DMS 273 treated with DMSO at 0.1 percent for 48 hours (cell line): ENCODE measurements at places on chromosomes 2 and 18.

GRCh38 chr2:145740302-145740701 is 1220.4 kb upstream of the ZEB2 start:
- DNase-seq: no peak

DNA sequence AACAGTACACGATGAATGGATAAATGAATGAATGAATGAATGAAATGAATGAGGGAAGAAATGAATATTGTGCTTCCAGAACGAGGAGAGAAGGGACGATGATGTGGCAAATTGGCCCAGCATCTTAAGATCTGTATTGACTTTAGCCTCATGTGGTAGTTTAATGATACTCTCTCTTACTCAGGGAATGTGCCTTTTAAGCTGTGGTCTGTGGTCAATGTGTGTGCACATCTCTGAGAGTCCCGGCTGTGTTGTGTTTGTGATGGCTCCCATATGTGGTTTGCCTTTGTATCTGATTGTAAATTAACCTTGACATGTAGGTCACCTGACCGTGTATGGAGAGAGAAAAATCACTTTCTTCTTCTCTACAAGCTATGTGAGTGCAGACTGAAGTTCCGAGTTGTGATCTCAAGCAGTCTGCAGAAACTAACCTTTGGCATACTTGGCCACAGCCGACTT is 91.2 kb downstream of the NEDD4L start:
- DNase-seq: no peak

DNA sequence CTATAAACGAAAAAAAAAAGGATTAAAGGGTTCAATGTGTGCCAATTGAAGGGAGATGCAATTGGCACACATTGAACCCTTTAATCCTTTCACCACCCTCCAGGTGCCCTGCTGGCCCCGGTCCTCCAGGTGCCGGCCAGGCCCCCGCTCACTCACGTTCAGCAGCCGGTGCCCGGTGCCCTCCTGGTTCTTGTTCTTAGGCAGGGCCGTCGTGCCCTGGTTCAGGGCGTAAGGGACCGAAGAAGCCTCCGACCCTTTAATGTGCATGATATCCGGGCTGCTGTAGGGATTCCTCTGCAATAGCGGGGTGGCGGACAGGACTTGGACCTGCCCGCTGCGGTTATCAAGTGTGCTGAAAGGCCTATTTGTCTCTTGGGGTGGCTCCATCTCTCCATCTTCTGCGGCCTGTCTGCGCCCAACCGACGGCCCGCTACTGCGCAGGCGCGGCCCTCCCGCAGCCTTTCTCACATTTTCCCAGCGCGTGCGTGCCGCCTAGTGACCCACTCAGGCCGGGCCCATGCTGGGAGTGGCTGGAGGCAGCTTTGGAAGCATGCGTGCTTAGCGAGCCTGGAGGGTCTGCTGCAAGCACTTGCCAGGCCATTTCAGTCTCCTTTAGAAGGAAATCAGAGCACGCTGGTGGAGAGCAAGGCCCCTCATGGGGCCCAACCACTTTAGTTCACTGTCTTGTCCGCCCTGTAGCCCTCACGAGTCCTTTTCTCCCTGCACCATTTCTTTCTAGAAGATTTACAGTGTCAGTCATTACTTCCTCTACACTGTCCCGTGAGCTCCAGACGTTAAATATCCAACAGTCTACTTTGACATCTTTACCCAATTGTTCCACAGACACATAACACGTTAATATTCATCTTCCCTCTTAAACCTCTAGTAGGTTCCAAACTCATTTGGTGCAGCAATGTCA is 24.3 kb downstream of the TMEM237 start:
- DNase-seq: no peak

DNA sequence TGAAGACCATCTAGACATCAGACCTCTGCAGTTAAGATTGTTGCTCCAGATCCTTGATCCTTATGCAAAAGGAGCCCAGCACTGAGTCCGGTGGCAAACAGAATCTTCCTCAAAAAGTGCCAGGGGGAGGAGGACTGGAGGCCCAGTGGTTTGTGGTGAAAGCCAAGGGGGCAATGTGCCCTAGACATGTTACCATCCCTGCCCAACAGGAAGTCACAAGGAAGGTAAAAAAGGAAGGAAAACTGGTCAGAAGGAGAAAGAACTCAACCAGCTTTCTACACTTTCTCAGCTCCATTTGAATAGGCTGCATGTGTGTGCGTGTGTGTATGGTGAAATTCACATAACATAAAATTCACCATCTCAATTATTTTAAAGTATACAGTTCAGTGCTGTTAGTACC is 25.0 kb upstream of the KDM3A start:
- no peak for DNase-seq

- no peak for DNase-seq
Measured at GRCh38 chr2:33205693-33206434, 259.1 kb downstream of the LTBP1 start.

DNA sequence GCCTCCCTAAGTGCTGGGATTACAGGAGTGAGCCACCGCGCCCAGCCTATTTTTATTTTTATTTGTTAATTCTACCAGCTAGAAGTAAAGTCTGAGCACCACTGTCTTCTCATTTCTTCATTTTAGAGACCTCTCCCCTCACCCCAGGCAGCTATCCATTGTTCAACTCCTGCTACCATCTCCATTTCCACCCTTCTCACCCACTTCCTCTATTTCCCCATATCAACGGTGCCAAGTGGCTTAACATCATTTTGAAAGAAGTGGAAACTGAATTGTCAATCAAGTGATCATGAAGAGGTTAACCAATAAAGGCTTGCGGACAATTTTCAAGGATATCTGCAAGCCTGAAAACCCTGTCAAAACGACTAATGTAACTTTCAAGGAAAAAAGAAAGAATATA is 323.1 kb downstream of the NBAS start:
- DNase-seq: no peak
